ENCODE measurements at places on chromosomes 5 and 9. TPM values are rescaled to one million over a fixed set of nuclear protein-coding genes. Genes with fewer than 3 reads are reported as not detected.

- no peak for DNase-seq
- H3K27me3 ChIP-seq, result peaks cover 5% of the 10 kb centered on the region
- no peaks in the 10 kb centered on the region for H3K4me1 ChIP-seq
- H3K36me3 ChIP-seq, result no peaks in the 10 kb centered on the region
- no peak overlapping the region for H3K4me3 ChIP-seq
These were observed 75.0 kb downstream of the ADAMTS12 start for GRCh38 chr5:33816791-33817190.

DNA sequence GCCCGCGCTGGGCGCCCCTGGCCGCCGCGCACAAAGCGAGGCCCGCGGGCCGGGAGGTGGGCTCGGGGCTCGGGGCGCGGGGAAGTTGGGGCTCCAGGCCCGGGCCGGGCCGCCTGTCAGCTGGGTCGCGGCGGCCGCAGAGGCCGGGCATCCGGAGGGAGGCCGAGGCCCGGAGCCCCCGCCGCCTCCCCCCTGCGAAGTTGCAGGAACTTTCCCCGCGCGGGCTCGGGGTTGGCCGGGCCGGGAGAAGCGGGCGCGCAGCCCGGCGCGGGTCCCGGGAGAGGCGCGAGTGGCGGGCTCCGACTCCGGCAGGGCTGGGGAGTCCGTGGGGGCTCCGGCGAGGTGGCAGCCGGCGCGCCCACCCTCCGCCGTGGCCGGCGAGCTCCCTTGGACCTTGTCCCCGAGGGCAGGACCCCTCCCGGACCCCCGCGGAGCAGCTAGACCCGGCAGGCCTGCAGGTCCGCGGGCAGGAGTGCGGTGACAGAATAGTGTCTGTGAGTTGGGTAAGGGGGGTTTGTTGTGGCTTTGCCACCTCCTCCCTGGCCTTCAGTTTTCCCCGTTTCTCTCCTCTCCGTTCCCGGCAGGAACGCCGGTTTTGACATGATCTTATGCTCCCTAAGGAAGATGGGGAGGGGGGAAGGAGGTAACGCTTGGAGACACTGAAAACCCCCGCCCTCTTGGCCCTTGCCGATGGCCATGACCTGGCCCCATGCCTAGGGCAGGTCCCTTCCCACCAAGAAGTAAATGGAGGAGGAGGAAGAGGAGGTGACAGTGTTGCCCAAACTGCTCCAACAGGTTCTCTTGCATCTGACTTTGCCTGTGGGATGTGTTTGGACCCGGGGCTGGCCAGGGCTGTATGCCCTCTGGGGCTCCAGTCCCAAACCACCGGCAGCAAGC, 942 bp downstream of the PHF2 start:
- H3K4me3 ChIP-seq, result peak overlapping the region; percentile 87
- DNase-seq, result peak; percentile 15
- H3K4me1 ChIP-seq, result peaks cover 44% of the 10 kb centered on the region
- no peaks in the 10 kb centered on the region for H3K36me3 ChIP-seq

GRCh38 chr9:135330685-135331590, 148.6 kb upstream of the PPP1R26 start:
- no peak overlapping the region for H3K4me3 ChIP-seq
- H3K4me1 ChIP-seq, result no peaks in the 10 kb centered on the region
- H3K27ac ChIP-seq, result no peak overlapping the region
- H3K27me3 ChIP-seq, result peaks cover 23% of the 10 kb centered on the region
- no peak for DNase-seq

DNA sequence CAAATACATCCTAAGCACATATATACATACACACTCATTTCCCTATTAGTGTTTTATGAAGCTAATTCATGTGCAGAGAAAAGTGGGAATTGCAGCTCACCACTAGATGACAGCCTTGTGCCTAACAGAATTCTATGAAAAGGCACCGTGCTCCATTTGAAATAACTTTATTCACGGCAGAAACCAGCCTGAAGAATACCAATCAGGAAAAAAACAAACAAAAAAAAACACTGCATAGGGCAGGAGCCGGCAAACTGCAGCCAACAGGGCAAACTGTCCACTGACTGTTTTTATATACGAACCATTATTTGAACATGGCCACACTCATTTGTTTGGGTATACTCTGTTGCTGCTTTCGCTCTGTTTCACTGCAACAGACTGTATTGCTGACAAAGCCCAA, 33.6 kb downstream of the ERMP1 start:
- peaks cover 13% of the 10 kb centered on the region for H3K4me1 ChIP-seq
- H3K4me3 ChIP-seq, result no peak overlapping the region
- no peak overlapping the region for H3K27ac ChIP-seq

- H3K4me1 ChIP-seq, result peaks cover 24% of the 10 kb centered on the region
- H3K4me3 ChIP-seq, result no peak overlapping the region
- H3K27me3 ChIP-seq, result no peaks in the 10 kb centered on the region
- DNase-seq, result no peak
- H3K36me3 ChIP-seq, result no peaks in the 10 kb centered on the region
These were observed 5.4 kb upstream of the ANXA1 start for GRCh38 chr9:73146111-73146815.

LRRC70 gene
- 6.1 TPM for total RNA-seq

TICAM2 gene
- 0.52 TPM for total RNA-seq

PAEP gene
- not detected for total RNA-seq

APBA1 gene
- 2.3 TPM for total RNA-seq

WDR41 gene
- total RNA-seq, result 7.5 TPM

Measured in T-helper 17 cell (primary cell).